ENCODE measurements at places on chromosomes 11 and 22.

GRCh38 chr11:15493066-15493465 is 378.3 kb downstream of the INSC start:
- no peak for DNase-seq

GRCh38 chr11:65646958-65647701 is 9.2 kb downstream of the SIPA1 start:
- no peak for DNase-seq

DNA sequence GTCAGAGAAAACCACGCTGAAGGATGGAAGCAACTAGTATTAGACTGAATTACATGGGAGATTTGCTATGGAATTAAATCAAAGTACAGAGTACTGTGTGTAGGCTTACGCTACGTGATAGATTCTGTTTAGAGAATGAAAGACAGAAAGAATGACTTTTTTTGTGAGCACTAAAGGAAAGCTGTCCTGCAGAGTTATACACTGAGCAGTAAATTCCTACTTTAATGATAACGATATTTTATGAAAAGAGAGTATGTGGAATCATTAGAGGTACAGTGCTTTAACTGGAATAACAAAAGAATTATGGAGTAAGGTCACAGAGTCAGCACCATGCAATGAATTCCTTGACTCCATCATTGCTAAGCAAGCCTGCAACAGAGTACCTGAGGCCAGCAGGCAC is 295.3 kb upstream of the SYN3 start:
- DNase-seq: no peak

DNA sequence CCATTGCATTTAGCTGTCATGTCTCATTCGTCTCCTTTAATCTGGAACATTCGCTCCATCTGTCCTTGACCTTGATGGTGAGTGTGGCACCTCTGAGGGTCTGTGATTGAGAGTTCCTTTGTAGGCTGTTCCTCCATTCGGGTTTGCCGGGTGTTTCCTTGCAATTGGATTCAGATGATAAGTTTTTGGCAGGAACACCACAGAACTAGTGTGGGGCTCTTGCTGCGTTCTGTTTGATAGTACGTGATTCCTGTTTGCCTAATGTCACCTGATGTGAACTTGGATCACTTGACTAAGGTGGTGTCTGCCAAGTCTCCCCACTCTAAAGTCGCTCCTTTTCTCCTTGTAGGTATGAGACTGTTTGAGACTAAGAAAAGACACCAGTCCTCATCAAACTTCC is 109.7 kb upstream of the TMEM45B start:
- DNase-seq: no peak

DNA sequence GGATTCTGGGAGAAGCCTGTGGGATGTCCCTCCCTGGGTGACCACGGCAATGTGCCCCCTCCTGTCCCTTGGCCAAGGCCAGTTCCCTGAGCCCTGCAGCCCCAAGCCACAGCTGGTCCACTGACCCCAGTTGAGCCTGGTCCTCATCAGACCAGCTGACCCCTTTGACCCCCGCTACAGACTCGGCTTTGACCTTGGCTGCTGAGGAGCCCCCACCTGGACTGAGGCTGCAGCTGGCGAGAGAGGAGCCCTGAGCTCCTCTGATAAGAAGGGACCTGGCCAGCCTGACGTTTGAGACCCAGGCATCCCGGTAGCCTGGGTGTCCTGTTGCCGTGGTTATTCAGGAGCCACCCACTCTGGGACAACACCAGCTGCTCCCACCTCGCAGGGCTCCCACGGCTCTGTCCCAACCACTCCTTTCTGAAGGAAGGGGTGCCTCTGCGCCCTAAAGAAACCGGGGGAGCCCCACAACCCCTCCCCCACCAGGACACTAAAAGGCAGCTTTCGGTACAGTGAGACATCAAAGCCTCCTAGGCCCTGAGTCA is 3.0 kb downstream of the ASCL2 start:
- DNase-seq: no peak

GRCh38 chr22:49163258-49163959 is 664.3 kb downstream of the BRD1 start:
- no peak for DNase-seq

GRCh38 chr11:14118072-14118471 is 155.5 kb downstream of the SPON1 start:
- no peak for DNase-seq

DNA sequence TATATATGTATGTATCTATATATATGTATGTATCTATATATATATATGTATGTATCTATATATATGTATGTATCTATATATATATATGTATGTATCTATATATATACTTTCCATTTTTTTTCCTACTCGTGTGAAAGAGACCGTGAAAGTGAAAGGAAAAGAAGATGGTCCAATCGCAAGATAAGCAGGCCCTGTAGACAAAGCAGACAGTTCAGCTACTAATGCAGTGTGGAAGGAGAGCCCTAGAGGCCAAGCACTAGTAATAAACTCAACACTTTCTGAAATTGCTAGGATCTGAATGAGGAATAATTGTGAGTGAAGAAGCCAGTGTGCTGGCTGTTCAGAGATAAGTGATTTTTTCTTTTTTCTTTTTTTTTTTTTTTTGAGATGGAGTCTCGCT is 47.2 kb downstream of the MCHR1 start:
- no peak for DNase-seq

DNA sequence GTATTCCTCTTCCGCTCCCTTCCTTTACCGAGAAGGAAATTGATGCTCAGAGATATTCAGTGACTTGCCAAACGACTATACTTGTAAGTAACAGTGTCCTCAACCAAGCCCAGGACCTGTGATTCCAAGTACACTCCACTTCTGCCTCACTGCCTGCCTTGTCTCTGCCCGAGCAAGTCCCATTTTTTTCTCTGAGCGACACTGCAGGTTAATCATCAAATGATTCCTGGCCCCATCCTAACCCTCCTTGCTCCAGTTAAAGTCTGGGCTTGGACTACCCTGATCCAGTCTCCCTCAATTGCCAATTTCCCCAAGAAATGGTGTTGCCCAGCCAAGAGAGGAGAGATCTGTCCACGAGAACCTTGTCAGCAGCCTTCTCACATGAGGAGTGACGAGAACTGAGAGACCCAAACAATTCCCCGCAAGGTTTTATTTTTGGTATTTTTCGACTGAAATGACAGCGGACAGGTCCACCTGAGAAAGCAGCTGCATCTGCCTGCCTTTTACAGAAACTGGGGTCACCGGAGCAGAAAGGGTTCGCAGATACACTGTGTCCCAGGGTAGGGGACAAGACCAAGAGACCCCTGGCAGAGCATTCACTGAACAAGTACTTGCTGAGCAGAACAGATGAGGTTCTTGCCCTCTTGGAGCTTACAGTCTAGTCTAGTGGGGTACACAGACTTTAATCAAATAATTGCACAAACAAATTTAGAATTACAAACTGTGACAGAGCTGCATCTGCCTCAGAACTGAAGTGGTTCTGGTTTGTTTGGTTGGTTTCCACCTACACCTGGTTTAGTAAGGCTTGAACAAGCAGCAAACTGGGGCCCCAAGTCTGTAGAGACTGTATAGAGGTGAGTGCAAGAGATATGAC is 11.4 kb downstream of the POU2AF1 start:
- no peak for DNase-seq

GRCh38 chr11:8724682-8725081 is 42.1 kb downstream of the RPL27A start:
- no peak for DNase-seq

All from effector memory CD4-positive, alpha-beta T cell (primary cell).